H54 (cell line): ENCODE measurements at places on chromosomes 7 and 10.

DNA sequence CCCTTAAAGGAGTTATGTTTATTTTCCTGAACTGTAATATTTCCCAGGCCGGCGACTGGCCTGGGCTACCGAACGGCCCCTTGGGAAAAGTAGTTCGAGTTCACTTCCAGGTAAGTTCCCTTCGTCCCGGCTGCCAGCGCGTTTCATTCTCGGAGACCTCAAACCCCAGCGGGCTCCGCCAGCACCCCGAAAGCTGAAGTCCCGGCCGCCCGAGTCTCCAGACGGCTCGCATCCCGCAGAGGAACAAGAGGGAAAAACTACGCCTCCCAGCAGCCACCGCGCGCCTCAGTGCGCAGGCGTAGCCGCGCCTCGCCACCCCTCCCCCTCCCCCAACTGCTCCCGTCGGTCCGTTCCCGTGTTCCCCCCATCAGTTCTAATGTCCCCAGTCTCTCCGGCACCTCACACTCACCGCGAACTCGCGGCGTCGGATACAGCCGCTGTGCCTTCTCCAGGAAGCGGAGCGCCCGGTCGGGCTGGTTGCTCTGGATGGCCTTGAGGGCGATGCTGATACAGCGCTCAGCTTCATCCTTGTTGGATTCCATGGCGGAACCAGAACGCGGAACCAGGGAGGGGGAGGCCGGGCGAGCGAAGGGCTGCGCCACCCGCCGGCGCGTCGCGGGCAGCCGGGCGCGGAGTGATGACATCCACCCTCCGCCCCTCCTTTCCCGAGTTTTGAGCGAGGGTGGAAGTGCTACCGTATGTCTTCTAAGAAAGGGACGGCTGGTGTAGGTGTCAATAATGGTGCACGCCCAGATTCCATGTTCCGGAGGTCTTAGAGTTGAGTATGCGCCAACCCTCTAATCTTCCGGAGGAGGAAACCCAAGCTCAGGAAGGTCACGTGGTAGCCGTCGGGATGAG lies at the start of gene DNAJB12:
TSS of gene DNAJB12 (minus strand) at position 564 of the 858 bp plus-strand sequence. CDS start at position 542, 22 bp downstream.
- DNase-seq: peak; percentile 91

DNA sequence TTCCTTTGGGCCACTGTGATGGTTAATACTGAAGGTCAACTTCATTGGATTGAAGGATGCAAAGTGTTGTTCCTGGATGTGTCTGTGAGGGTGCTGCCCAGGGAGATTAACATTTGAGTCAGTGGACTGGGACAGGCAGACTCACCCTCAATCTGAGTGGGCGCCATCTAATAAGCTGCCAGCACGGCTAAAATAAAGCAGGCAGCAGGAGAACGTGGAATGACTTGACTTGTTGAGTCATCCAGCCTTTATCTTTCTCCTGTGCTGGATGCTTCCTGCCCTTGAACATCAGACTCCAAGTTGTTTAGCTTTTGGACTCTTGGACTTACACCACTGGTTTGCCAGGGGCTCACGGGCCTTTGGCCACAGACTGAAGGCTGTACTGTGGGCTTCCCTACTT lies 1046.9 kb downstream of the TYW1 start:
- no peak for DNase-seq

- DNase-seq: no peak
These were observed 314.4 kb downstream of the ANKRD30A start for GRCh38 chr10:37439826-37440225.

- no peak for DNase-seq
These were observed 33.0 kb downstream of the COG5 start for GRCh38 chr7:107530751-107531150.

- no peak for DNase-seq
These were observed 172.1 kb downstream of the CYP26A1 start for GRCh38 chr10:93245779-93246178.

DNA sequence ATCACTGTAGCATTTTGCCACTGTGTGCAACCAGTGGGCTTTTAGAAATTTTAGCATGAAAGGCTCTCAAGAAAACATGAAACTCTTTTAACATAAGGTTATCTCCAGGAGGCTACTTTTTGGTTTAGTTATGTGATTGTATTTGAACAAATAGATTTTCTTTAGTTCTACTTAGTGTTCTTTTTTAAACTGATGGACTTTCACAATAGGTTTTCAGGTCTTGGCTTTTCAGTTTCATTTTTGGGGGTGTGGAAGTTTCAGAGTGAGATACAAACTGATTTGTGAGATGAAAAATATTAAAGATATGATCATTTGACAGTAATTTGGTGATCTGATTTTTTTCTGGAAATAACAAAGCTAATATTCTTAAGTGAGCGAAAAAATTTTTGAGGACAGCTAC lies 344.1 kb downstream of the PHF14 start:
- DNase-seq: no peak

GRCh38 chr7:43727003-43727402 lies 2.3 kb downstream of the COA1 start:
- DNase-seq: no peak

DNA sequence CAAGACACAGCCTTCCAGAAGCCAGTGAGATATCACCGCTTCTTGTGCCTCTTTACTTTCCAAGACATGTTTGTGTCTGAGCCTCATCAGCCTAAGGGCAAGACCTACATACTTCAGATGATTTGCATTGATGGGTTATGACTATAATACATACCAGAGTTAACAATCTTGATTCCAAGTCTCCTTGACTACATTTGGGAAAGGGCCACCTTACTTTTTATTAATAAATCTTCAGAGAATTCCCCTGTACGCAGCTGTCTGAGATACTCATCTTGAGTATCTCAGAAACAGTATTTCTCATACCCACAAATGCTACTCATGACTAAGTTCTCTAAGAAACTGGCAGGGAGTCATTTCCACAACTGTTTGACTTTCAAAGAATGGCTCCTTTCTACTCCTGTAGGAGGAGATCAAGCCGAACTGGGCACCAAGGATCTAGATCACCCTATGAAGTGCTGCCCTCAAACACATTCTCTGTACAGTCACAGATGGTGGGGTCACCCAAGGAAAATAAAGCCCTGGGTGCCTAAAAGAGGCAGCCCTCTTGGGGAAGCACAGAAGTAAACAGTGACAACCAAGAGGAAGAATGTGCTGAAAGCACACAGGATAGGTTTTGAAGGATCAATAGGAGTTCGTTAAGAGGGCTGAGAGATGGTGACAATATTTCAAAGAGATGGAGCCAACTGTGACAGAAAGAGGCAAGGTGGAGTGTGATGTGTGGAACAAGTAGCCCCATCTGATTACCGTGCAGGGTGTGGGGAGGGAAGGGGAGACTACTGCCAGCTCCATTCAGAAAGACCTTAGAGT lies 138.9 kb downstream of the JAZF1 start:
- no peak for DNase-seq

DNA sequence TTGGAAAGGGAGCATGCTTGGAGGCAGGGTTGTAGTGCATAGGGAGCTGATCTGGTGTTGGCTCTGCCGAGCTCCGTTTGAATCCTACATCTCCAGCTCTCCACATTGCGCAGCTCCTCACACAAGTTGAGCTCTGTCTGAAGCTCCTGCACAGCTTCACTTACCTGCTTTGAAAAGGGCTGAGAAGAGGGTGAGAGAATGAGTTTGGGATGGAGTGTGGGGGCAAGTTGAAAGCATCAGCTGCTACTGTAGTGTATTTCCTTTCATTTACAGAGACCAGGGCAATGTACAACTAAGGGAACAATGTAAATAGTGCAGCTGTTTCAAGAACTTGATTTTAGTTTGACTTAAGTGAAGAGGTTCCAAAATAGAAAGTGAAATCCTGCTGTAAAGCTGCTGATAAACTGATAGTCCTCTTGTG lies 88.5 kb downstream of the VTI1A start:
- no peak for DNase-seq
